ENCODE measurements at places on chromosomes 16 and 17.

- no peak for DNase-seq
These were observed 18.0 kb upstream of the PMFBP1 start for GRCh38 chr16:72189865-72190371.

GRCh38 chr16:23512168-23512695, 1.9 kb upstream of the GGA2 start:
- no peak for DNase-seq

GRCh38 chr16:66647866-66648265, 43.4 kb downstream of the CMTM3 start:
- no peak for DNase-seq

GRCh38 chr16:65624229-65624628, 502.4 kb upstream of the CDH11 start:
- no peak for DNase-seq

GRCh38 chr16:583470-583814, 6.4 kb upstream of the RAB40C start:
- no peak for DNase-seq

GRCh38 chr16:64397945-64398508, 723.8 kb downstream of the CDH11 start:
- no peak for DNase-seq
